H1 (cell line): ENCODE measurements at places on chromosomes 1 and 21. TPM values are rescaled to one million over a fixed set of nuclear protein-coding genes. Genes with fewer than 3 reads are reported as not detected.

The C1orf87 gene
- 0.06 TPM in 1 of 2 replicates, not detected in the other for polyA plus RNA-seq

The BRINP2 gene
- polyA plus RNA-seq = 0.22 and 0.42 TPM in 2 replicates

The C1orf56 gene
- polyA plus RNA-seq = 3.4 and 5.6 TPM in 2 replicates

The UBE2U gene
- not detected in 2 replicates for polyA plus RNA-seq

The ANGPTL7 gene
- polyA plus RNA-seq = not detected in 2 replicates

The MPZ gene
- polyA plus RNA-seq = 5.1 and 8.1 TPM in 2 replicates

The CNKSR1 gene
- 13.9 and 20.9 TPM in 2 replicates for polyA plus RNA-seq
